Pancreas (tissue), 10 donors: ENCODE measurements at places on chromosomes 3 and 15. TPM values are rescaled to one million over a fixed set of nuclear protein-coding genes. Genes with fewer than 3 reads are reported as not detected.

Gene DUOXA2
- total RNA-seq = not detected

Gene PDZRN3
- 6.8 TPM for total RNA-seq

- no peak for DNase-seq
These were observed 5.2 kb downstream of the TADA3 start for GRCh38 chr3:9786825-9787669.

Gene LDHAL6B
- total RNA-seq = not detected
